ENCODE measurements at places on chromosomes 6 and 20.
A peak's percentile ranks its signal among the peaks of the same experiment; 100 is the strongest.

DNA sequence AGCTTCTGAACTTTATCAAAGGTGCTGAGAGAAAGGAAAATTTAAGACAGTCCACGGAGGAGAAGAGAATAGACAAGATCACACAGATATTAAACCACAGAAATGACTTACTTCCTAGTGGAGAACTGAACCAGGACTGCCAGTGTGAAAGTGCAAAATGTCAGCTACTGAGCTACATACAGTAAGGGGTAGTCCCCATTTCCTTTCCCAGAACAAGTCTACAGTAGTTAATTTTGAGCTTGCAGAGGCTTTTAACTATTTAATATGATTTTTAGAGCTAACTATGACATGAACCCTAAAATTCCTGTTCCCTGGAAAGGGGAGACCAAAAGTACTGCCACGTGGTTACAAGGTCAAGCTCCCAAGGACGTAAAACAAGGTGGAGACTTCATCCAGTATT is 45.1 kb downstream of the CEP85L start:
- H3K4me1 ChIP-seq, result peaks cover 35% of the 10 kb centered on the region
- H3K4me3 ChIP-seq, result peak overlapping the region; percentile 13
- no peaks in the 10 kb centered on the region for H3K27me3 ChIP-seq
- H3K27ac ChIP-seq, result no peak overlapping the region
- no peak for DNase-seq

GRCh38 chr6:31139599-31139998 is 733 bp upstream of the PSORS1C2 start:
- peaks cover 6% of the 10 kb centered on the region for H3K4me1 ChIP-seq
- H3K27ac ChIP-seq, result no peak overlapping the region
- no peaks in the 10 kb centered on the region for H3K27me3 ChIP-seq
- H3K36me3 ChIP-seq, result peaks cover 3% of the 10 kb centered on the region
- no peak overlapping the region for H3K4me3 ChIP-seq
- DNase-seq, result no peak

DNA sequence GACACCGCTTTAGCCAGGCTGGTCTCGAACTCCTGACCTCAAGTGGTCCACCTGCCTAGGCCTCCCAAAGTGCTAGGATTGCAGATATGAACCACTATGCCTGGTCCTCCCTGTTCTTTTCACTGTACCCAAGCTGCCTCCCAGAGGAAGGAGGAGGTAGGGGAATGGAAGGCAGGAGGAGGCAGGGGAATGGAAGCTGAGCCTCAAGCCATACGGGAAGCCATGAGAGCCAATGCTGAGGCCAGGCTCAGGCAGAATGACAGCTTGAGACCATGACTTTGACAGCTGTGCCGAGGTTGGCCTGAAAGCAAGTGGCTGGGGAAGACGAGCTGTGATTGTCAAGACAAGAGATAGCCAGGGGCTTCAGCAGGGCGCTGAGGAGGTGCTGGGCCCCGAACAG is 13.6 kb upstream of the ZNF335 start:
- H3K27me3 ChIP-seq, result no peaks in the 10 kb centered on the region
- peaks cover 3% of the 10 kb centered on the region for H3K4me1 ChIP-seq
- no peak for DNase-seq
- no peak overlapping the region for H3K4me3 ChIP-seq

- H3K36me3 ChIP-seq, result peaks cover 2% of the 10 kb centered on the region
- H3K27me3 ChIP-seq, result peaks cover 61% of the 10 kb centered on the region
- no peak overlapping the region for H3K27ac ChIP-seq
These were observed 86.1 kb upstream of the EYA2 start for GRCh38 chr20:46808565-46808964.

- peaks cover 33% of the 10 kb centered on the region for H3K27me3 ChIP-seq
- peaks cover 2% of the 10 kb centered on the region for H3K4me1 ChIP-seq
- no peak overlapping the region for H3K4me3 ChIP-seq
- no peak for DNase-seq
These were observed 6.3 kb upstream of the TSHZ2 start for GRCh38 chr20:52965819-52966218.

GRCh38 chr20:1949347-1950100 is 44.3 kb downstream of the PDYN start:
- no peak overlapping the region for H3K4me3 ChIP-seq
- H3K36me3 ChIP-seq, result peaks cover 4% of the 10 kb centered on the region
- H3K27ac ChIP-seq, result no peak overlapping the region

- H3K27me3 ChIP-seq, result no peaks in the 10 kb centered on the region
- H3K4me3 ChIP-seq, result no peak overlapping the region
- peaks cover 12% of the 10 kb centered on the region for H3K36me3 ChIP-seq
These were observed 39.0 kb downstream of the NEDD9 start for GRCh38 chr6:11193434-11193833.

- H3K4me1 ChIP-seq, result peaks cover 44% of the 10 kb centered on the region
- peak overlapping the region; percentile 77 for H3K4me3 ChIP-seq
- peaks cover 4% of the 10 kb centered on the region for H3K36me3 ChIP-seq
- DNase-seq, result peak; percentile 66
These were observed 38.0 kb downstream of the PIM1 start for GRCh38 chr6:37207903-37208456.

DNA sequence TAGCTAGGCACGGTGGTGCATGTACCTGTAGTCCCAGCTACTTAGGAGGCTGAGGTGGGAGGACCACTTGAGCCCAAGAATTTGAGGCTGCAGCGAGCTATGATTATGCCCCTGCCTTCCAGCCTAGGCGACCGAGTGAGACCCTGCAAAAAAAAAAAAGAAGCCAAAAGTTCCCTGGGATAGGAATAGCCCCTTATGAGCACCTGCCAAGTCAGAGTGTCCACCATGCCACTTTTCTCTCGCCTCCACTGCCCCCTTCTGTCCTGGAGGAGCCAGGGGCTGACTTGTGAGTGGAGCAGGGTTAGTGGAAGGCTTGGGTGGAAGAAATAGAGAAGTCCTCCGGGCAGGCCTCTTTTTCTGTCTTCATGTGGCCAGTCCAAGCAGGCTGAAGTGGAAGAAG is 12.1 kb upstream of the DDX27 start:
- no peaks in the 10 kb centered on the region for H3K27me3 ChIP-seq
- H3K4me1 ChIP-seq, result no peaks in the 10 kb centered on the region
- DNase-seq, result no peak
- no peak overlapping the region for H3K27ac ChIP-seq
- H3K36me3 ChIP-seq, result no peaks in the 10 kb centered on the region
- no peak overlapping the region for H3K4me3 ChIP-seq

GRCh38 chr20:10667560-10668167 is 6.1 kb downstream of the JAG1 start:
- peaks cover 82% of the 10 kb centered on the region for H3K27me3 ChIP-seq
- H3K4me1 ChIP-seq, result peaks cover 14% of the 10 kb centered on the region
- H3K27ac ChIP-seq, result no peak overlapping the region

- no peaks in the 10 kb centered on the region for H3K4me1 ChIP-seq
- no peaks in the 10 kb centered on the region for H3K36me3 ChIP-seq
- no peaks in the 10 kb centered on the region for H3K27me3 ChIP-seq
- no peak overlapping the region for H3K4me3 ChIP-seq
These were observed 128.6 kb upstream of the PLCB4 start for GRCh38 chr20:8940326-8940725.

- peak overlapping the region; percentile 74 for H3K27ac ChIP-seq
- H3K36me3 ChIP-seq, result no peaks in the 10 kb centered on the region
These were observed 46.5 kb upstream of the IER3 start for GRCh38 chr6:30790724-30791383.

Data from T-helper 17 cell (primary cell).